ENCODE measurements at places on chromosomes 7 and 10. TPM values are rescaled to one million over a fixed set of nuclear protein-coding genes. Genes with fewer than 3 reads are reported as not detected.

TMEM176B gene
- 0.85 TPM for total RNA-seq

SAP25 gene
- total RNA-seq = 5.1 TPM

OR2A5 gene
- not detected for total RNA-seq

TAS2R3 gene
- total RNA-seq = 0.88 TPM

TMEM26 gene
- 0.09 TPM for total RNA-seq

- peak; percentile 54 for DNase-seq
Measured at GRCh38 chr7:155002411-155003091, 373 bp downstream of the PAXIP1 start.

DNA sequence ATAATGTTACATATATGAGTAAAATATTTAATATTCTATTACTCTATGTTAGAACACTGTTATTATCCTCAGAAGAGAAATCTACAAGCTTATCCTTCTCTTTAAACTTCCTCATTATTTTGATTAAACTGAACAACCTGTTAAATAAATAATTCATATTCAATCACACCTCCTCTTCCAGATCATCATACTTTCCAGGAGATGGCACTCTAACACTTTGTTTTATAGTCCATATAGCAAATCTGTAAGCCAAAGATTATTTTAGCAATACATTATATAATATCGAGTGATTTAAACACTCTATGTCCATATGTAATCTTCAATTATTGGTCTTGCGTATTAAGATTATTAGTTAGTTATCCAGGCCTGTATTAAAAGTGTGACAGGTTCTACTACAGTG is 694.1 kb downstream of the ANKRD7 start:
- no peak for DNase-seq

GRCh38 chr7:31811650-31812461 is 124.8 kb downstream of the PPP1R17 start:
- DNase-seq = no peak

GRCh38 chr10:122140461-122140902 is 130.6 kb upstream of the BTBD16 start:
- DNase-seq = no peak

- DNase-seq = no peak
Measured at GRCh38 chr7:35697414-35698175, 2.7 kb upstream of the HERPUD2 start.

DNA sequence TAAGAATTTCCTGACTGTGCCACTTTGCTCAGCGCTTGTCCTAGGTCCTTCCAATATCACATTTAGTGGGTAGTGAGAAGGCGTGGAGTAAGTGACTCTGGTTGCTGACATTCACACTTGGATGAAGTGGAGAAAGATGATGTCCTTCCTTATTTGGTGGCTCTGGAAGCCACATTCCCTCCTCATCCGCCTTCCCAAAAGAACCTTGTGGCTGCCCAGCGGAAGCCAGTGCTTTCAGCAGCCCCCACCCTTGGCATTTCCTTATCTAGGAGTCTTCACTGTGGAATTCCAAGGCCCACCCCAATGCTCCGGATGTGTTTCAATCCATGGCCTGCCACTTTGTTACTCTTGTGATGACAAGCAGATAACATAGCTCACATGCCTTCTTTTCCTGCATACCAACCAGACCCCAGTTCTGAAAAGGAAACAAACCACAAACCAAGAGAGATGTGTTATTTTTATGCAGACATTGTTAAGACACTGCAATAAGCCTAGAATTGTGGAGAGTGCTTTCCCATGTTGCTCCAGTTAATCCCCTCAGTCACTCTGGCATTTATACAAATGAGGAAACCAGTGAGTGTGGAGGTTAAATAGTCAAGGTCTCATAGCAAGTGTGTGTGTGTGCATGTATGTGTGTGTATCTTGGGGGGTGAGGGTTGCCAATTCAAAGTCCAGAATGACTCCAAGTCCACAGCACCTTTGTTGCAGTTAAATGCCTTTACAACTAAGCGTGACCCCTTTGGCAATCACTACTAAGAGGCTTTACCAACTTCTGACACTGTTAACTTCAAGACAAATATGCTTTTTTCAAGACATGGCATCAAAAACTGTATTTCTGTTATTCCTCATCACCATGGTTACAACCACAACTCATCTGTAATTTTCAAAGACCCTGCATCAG is 10.3 kb upstream of the ANKRD1 start:
- DNase-seq = peak; percentile 79

DNA sequence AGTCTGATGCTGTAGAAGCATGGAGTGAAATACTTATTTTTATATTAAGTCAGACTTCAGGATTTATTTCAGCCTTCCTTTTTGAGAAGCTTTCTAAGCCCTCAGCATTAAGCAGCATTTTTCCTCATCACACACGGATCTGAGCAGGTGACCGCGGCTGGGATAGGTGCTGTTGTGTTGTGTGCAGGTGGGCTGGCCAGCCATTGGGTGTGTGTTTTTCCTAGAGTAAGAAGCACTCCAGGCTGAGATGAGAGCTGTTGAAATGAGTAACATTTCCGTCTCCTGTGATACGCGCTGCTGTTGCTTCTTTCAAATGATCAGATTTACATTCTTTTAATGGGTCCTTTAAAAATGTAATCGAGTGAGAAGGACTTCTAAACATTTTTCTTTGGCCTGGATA is 63.9 kb downstream of the INSYN2A start:
- no peak for DNase-seq

DNA sequence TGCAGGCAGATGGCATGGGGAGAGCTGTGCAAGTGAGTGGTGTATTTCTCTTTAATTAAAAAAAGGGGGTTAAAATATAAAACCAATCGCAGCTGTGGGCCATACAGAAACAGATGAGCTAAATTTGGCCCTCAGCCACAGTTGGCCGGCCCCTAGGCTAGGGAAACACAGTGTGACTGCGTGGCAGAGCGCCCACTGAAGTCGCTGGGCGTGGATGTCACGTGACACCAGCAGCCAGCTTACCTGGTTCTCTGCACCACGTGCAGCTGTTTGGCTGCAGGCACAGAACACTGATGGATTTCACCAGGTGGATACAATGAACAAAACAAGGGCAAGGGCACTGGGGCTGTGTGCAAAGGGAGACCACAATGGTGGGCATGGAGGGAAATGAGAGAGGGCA is 119.3 kb upstream of the ZNF746 start:
- no peak for DNase-seq

DNA sequence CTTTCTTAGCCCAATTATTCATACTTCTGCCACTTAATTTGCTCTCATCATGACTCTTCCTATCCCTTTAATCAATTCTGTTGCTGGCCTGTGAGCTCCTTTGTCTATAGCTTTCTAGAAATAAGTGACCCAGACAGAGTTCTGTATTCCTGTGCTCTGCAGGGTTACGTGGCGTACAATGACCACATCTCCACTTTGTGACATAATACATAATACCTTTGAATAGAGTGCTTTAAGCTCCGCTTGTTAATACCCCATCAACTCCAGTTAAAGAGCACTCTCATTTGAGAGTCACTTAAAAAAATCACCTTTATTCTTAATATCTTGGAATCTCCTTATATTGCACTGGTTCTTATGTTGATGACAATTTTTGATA is 619.0 kb downstream of the PARD3 start:
- DNase-seq = no peak

DNA sequence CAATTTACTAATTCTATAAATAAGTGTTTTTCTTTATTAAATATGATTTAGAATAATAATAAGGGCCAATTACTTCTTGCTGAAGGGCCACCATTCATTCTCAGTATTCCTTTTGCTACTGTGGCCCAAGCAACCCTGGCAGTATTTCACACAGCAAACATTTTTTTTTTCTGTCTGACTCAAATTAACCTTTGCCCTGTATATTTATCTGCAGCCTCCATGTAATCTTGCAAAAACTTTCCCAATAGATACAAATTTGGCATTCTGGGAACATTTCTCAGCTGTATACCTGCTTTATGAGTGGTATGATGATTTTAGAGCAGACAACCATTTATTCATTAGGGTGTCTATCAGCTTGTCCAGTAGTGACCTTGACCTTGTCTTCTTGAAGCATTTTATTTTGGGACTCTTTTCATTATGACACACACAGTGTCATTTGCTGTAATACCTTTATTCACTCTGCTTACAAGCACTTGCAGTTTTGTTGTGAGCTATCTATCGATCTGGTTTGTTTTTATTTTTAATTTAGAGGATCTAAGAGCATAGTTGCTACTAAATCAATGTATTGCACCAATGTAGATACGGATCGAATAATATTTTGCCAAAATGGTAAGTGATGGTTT is 159.7 kb upstream of the PLXDC2 start:
- no peak for DNase-seq

DNA sequence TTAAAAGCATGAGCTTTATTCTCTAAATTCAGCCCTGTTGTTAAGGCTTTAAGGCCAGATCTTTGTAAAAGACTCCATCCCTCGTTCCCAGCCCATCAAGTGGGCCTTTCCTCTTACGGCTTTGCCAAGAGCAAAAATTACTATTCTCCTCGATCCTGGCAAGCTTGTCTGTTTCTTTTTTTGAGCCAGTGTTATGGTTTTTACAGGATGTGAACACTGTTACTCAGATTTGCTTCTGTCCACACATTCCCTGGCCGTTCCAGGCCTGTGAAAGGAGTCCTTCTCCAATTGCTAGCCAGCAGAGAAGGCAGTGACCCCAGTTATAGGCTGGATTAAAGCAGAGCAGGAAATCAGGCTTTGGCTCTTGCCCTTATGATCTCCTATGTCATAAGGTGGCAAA is 47.0 kb upstream of the EPC1 start:
- DNase-seq = no peak

DNA sequence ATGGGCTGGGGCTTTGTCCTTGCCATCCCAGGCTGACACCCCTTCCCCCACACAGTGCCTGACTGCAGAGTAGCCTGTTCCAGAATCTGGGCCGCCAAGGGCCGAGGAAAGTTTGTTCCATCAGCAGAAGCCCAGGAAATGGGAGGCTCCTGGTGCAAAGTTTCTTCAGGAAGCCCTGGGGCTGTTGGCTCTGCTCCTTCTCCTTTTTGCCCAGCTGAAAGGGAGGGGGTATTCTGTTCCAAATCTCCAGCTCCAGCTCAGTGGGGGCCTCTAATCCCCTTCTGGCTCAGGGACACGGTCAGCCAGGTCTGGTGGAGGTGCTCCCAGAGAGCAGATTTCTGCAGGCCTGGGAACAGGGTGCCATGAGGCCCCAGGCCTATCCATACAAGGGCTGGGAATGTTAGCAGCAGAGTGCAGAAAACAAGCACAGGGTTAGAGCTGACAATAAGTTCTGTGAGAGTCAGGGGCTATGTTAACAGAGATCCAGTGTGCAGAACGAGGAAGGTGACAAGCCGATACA is 399.5 kb downstream of the RPS24 start:
- no peak for DNase-seq

GRCh38 chr7:139950881-139951525 is 111.7 kb downstream of the PARP12 start:
- no peak for DNase-seq

DNA sequence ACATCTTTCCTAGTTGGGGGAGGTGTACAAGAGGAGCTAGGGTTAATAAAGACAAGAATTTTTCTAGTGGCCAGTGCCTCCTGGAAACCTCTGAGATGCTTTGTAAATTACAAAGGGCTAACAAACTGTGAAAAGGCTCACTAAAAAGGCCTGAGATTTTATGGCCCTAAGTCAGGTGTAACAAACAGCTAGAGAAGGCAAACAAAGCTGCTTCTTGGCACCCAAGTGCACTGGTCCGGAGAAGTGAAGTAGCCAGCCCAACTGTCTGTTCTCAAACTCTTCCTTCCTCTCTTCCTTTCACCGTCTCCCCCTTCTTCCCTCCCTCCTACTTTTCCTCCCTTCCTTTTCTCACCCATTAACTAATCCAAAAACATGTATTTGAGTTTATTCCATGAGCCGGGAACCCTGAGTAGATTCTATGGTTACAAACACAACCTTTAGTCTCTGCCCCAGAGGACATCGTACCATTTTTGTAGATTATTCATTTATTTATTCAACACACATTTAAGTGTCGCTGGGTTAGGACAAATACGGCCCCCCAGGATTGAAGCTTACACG is 143.4 kb upstream of the PCGF5 start:
- no peak for DNase-seq

DNA sequence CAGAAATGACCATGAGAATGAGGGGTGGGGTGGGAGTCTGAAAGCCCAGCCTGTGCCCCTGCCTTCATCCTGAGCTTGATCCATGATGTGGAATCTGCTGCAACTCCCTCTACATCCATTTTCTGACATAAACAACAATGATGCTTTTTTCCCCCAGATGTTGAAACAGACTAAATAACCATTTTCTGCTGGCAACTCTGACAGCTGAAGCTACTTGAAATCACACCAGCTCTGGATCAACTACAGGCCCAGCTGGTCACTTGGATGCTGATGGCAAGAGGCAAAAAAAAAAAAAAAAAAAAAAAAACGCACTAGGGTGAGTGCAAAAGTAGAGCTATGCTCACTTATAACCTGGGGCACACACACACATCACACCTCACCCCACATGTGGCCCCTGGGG is 74.2 kb downstream of the FAM107B start:
- DNase-seq = no peak

DNA sequence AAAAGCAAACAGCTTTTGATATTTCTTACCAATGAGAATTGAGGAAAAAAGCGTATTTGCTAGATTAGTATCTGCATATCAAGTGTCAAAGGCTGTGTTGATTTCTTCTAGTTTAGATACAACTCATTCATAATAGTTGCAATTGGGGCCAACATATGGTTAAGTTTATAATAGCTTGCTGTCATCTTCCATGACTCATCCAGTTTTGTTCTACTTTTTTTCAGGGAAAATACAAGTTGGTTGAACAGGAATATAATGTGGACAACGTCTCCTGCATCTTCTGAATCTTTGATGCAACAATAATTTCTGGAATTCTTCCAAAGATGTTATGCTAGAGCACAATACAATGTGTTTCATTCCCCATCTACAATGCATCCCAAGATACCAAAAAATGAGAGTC is 182.0 kb downstream of the THSD7A start:
- no peak for DNase-seq

GRCh38 chr10:75788394-75789205 is 357.2 kb downstream of the LRMDA start:
- no peak for DNase-seq

DNA sequence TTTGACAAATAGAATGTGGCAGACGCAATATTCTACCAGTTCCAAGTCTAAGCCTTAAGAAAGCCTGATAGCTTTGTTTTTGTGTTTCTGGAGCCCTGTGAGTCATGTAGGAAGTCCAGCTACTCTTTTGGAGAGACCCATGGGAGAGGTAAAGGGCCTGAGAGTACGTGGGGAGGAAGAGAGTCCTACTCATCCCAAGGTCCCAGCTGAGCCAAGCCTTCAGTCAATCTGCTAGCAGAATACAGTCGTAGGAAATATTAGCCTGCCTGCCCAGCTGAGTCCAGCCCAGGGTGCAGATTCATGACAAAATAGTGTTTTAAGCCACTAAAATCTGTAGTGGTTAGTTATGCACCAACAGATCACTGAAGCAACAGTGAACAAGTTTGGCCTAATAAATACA is 9.0 kb upstream of the GNA12 start:
- no peak for DNase-seq
